ENCODE measurements at places on chromosomes 3 and 15. TPM values are rescaled to one million over a fixed set of nuclear protein-coding genes. Genes with fewer than 3 reads are reported as not detected.
A peak's percentile ranks its signal among the peaks of the same experiment; 100 is the strongest.

The ARMC8 gene
- total RNA-seq: 38.6 TPM

The LRRN1 gene
- 26.6 TPM for total RNA-seq

The FGF12 gene
- total RNA-seq: 3.0 TPM

The CCR9 gene
- 0.09 TPM for total RNA-seq

The ITPR1 gene
- 34.4 TPM for total RNA-seq

The MUC20 gene
- total RNA-seq: 0.66 TPM

GRCh38 chr15:85762756-85763127 is 32.0 kb downstream of the KLHL25 start:
- H3K4me1 ChIP-seq: peaks cover 62% of the 10 kb centered on the region
- H3K27me3 ChIP-seq: no peaks in the 10 kb centered on the region
- DNase-seq: no peak
- H3K4me3 ChIP-seq: no peak overlapping the region
- no peak overlapping the region for H3K27ac ChIP-seq

DNA sequence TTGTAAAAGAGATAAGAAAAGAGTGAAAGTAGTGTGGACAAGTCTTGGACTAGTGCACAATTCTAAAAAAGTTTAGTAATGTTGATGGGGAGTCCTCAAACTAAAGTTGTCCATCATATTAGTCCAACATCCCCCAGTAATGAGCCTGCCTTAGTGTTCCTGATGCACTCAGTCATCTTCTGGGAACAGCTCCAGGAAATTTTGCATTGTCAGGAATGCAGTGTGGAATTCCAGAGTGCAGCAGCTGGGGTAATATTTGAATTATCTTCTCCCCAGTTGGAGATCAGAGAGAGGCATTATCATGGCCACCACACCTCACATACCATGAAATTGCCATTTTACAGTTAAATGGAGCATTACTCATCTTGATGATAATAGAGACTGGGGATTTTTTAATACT is 528.8 kb upstream of the NAALADL2 start:
- H3K27me3 ChIP-seq: no peaks in the 10 kb centered on the region
- no peak overlapping the region for H3K27ac ChIP-seq
- no peaks in the 10 kb centered on the region for H3K36me3 ChIP-seq
- DNase-seq: peak; percentile 87
- no peaks in the 10 kb centered on the region for H3K4me1 ChIP-seq

DNA sequence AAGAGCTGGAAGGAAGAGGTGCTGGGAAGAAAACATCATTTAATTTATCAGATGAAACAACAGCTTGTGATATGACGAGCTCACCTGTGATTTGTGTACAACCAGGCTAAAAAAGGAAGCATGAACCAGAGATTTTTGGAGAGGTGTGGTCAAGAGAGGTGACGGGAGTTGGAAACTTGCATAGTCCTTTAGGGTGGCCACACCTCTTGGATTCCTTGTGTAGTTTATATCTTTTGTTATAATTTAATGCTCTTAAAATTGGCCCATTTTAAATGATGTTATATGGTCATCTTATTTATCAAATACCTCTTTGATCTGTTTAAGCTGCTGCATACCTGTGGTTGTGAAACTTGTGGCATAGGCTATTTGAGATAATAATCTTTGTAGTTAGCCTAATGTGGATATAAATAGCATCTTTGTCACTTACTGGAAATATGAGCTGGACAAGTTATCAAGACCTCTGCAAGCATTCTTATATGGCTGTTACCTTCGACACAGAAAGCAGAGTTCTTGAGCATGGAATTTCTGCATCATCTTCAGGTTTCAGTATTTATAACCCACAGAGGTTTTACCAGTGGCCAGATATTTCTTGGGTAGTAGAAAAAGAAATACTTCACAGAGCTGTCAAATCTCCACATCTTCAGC is 49.1 kb downstream of the IL1RAP start:
- no peak overlapping the region for H3K4me3 ChIP-seq
- no peak overlapping the region for H3K27ac ChIP-seq

DNA sequence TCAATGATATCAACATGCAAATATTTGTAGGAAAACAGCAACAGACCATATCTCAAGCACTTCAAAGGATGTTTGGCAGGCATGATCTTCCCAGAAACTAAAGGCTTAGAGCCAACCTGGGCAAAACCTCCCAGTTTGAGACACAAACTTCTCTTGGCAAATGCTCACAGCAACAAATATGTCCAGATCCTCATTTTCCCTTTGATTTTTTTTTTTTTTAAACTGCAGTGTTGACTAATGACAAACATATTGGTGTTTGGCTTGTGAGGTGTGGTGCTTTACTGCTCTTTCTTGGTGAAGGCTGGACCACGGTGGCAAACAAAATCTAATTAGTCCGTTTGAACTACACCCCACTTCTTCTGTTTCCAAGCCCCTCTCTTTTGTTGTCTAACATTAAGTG is 87.2 kb downstream of the EBLN2 start:
- H3K36me3 ChIP-seq: no peaks in the 10 kb centered on the region
- peak; percentile 67 for DNase-seq
- no peak overlapping the region for H3K4me3 ChIP-seq
- no peaks in the 10 kb centered on the region for H3K27me3 ChIP-seq
- H3K27ac ChIP-seq: no peak overlapping the region

DNA sequence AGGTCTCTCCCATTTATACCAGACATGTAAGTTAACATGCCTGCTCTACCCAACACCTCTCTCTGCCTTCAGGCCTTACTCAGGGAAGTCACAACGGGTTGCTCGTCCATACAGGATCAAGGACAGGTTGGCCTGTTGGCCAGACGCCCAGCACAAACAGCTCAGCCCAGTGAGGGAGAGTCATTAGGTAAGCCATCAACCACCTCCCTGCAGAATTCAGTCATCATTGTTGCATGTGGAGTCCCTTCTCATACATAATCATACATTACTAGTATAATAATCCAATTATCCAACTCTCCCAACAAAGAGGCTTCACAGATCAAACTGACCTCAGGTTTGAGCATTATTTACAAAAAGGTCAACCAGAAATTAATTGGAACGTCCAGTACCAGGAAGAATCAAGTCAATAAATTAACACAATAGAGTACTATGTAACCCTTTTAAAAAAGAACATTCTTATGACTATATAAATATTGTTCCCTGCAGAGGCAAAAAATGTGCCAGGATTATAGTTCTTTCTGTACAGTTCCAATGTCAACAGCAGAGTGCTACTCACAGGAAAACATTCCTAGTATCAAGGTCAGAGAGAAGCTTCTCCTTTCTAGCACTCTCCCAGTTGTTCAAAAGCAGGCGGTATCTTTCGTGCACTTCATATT is 33.2 kb downstream of the HOMER2 start:
- H3K4me3 ChIP-seq: no peak overlapping the region
- no peaks in the 10 kb centered on the region for H3K27me3 ChIP-seq
- H3K36me3 ChIP-seq: no peaks in the 10 kb centered on the region
- peaks cover 32% of the 10 kb centered on the region for H3K4me1 ChIP-seq
- DNase-seq: no peak
- H3K27ac ChIP-seq: no peak overlapping the region

- H3K4me3 ChIP-seq: no peak overlapping the region
- DNase-seq: no peak
- no peaks in the 10 kb centered on the region for H3K27me3 ChIP-seq
These were observed 15.1 kb downstream of the PDZRN3 start for GRCh38 chr3:73609655-73610054.

GRCh38 chr3:106825962-106826605 is 551.2 kb upstream of the CCDC54 start:
- H3K27ac ChIP-seq: peak overlapping the region; percentile 78
- DNase-seq: peak; percentile 89
- no peaks in the 10 kb centered on the region for H3K27me3 ChIP-seq
- H3K4me3 ChIP-seq: no peak overlapping the region
- H3K4me1 ChIP-seq: peaks cover 25% of the 10 kb centered on the region

DNA sequence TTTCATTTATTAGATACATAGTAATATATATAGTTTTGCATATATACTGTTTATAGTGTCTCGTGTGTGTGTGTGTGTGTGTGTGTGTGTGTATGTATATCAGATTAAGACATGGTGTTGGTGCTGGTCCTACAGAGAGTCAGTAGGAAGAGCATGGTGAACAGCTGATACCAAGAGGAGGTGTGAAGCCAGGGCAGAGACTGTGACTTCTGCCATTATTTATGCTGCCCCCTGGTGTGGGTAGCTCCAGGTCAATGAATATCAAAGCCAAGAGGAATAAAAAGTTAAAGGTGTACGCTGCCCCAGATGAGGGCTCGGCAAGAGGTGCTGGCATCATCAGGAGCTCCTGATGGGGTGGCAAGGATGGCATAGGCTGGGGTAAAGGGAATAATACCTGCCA is 299.5 kb upstream of the RASGRP1 start:
- no peak overlapping the region for H3K4me3 ChIP-seq
- DNase-seq: no peak
- peaks cover 9% of the 10 kb centered on the region for H3K4me1 ChIP-seq
- no peaks in the 10 kb centered on the region for H3K27me3 ChIP-seq
- H3K36me3 ChIP-seq: no peaks in the 10 kb centered on the region
- H3K27ac ChIP-seq: no peak overlapping the region

- H3K4me1 ChIP-seq: peaks cover 22% of the 10 kb centered on the region
- H3K27ac ChIP-seq: no peak overlapping the region
- H3K36me3 ChIP-seq: no peaks in the 10 kb centered on the region
These were observed 52.4 kb downstream of the PDZRN3 start for GRCh38 chr3:73572368-73572767.

DNA sequence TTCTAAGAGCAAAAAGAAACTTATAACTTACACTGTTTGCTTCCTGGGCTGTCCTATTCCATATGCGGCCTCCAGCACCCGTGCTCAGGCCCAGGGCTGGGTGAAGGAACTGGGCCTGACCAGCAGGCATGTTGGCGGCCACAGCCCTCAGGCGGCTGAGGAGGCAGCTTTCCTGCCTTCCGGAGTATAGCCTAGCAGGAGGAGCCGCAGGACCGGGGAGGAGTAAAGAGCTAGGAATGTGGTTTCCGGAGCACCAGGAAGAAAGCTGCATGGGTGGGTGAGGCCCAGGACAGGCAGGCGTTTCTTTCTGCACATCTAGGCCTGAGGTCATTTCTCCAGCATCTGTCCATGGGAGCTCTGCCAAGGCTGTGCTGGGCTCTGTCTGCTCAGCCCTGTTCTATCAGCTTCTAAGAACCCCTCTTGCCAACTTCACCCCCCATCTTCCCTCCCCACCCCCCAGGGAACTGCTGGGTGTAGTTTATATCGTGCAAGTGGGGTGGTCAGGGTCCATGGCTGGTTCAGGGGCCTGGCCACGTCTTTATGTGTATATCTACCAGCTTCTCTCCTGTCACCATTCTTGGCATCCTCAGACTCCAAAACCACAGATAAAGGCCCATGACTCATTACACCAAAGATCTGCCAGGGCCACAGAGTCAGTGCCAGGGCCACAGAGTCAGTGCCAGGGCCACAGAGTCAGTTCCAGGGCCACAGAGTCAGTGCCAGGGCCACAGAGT is 7.8 kb upstream of the KIF7 start:
- no peak overlapping the region for H3K4me3 ChIP-seq
- H3K27ac ChIP-seq: peak overlapping the region; percentile 52
- H3K4me1 ChIP-seq: peaks cover 25% of the 10 kb centered on the region
- DNase-seq: peak; percentile 87

DNA sequence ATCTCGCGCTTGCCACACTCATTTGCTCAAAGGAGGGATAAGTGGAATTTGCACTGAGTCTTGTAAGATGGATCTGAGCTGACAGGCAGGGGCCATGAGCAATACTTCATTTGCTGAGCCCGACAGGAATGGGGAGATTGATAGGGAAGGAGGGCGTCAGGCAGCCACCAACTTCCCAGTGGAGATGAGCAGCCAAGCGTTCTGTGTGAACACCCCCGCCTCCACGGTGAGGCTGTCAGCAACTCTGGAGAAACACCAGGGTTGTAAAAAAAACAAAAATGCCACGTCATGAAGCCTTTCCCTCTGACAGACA is 36.8 kb downstream of the TLE3 start:
- peaks cover 44% of the 10 kb centered on the region for H3K4me1 ChIP-seq
- H3K36me3 ChIP-seq: peaks cover 88% of the 10 kb centered on the region
- no peaks in the 10 kb centered on the region for H3K27me3 ChIP-seq

GRCh38 chr3:77816366-77816765 is 776.5 kb downstream of the ROBO2 start:
- no peak overlapping the region for H3K27ac ChIP-seq
- no peaks in the 10 kb centered on the region for H3K36me3 ChIP-seq
- H3K27me3 ChIP-seq: no peaks in the 10 kb centered on the region
- H3K4me3 ChIP-seq: no peak overlapping the region
- peak; percentile 79 for DNase-seq
- H3K4me1 ChIP-seq: no peaks in the 10 kb centered on the region

DNA sequence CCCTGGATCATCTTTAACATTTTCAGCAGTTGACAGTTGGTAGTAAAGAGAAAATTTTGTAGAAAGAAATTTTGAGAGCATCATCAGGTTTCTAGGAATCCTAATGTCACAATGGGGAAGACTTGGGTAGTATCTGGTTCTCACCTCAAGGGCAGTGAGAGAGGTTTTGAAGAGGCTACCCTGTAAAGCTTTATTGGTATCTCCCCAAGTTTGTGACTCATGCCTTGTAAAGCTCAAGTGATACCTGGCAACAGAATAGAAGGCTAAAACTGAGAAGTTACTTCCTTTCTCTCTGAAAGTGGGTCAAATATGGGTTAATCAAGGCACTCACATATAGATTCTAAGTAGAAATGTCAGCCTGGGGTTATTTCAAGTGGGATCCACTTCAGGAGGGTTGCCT is 196.4 kb downstream of the SUCNR1 start:
- DNase-seq: no peak
- no peaks in the 10 kb centered on the region for H3K36me3 ChIP-seq
- H3K27me3 ChIP-seq: no peaks in the 10 kb centered on the region
- no peak overlapping the region for H3K4me3 ChIP-seq
- no peak overlapping the region for H3K27ac ChIP-seq
- H3K4me1 ChIP-seq: no peaks in the 10 kb centered on the region
